ENCODE measurements at places on chromosomes 12 and 14. TPM values are rescaled to one million over a fixed set of nuclear protein-coding genes. Genes with fewer than 3 reads are reported as not detected.
A peak's percentile ranks its signal among the peaks of the same experiment; 100 is the strongest.

- H3K4me3 ChIP-seq = no peak overlapping the region
- peak overlapping the region; percentile 24 for H3K27ac ChIP-seq
- peaks cover 19% of the 10 kb centered on the region for H3K4me1 ChIP-seq
- no peak for DNase-seq
Measured at GRCh38 chr14:20706657-20707355, 18.2 kb downstream of the ANG start.

DNA sequence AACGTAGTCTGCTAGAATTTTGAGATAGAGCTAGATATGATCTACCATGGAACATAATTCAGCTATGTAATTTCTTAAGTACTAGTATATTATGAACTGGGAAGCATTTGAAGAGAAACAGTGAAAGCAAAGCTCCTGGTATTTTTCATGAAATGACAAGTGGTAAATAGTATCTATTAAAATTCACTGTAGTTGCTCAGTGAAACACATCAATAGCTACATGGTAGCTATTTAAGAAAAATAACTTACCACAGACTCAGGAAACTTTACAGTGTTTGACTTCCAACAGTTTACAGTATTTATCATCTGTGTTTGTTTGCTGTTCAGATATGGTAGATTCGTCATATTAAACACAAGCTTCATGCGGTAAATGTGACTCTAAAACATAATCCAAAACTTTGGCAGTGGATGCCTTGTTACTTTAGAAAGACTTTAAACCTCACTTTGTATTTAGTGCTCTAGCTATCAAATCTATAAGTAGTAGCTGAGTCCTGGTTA is 25.2 kb downstream of the WNK1 start:
- no peaks in the 10 kb centered on the region for H3K27me3 ChIP-seq
- no peak overlapping the region for H3K4me3 ChIP-seq
- peaks cover 41% of the 10 kb centered on the region for H3K4me1 ChIP-seq
- no peaks in the 10 kb centered on the region for H3K36me3 ChIP-seq

The HIF1A gene
- 192 TPM for total RNA-seq

DNA sequence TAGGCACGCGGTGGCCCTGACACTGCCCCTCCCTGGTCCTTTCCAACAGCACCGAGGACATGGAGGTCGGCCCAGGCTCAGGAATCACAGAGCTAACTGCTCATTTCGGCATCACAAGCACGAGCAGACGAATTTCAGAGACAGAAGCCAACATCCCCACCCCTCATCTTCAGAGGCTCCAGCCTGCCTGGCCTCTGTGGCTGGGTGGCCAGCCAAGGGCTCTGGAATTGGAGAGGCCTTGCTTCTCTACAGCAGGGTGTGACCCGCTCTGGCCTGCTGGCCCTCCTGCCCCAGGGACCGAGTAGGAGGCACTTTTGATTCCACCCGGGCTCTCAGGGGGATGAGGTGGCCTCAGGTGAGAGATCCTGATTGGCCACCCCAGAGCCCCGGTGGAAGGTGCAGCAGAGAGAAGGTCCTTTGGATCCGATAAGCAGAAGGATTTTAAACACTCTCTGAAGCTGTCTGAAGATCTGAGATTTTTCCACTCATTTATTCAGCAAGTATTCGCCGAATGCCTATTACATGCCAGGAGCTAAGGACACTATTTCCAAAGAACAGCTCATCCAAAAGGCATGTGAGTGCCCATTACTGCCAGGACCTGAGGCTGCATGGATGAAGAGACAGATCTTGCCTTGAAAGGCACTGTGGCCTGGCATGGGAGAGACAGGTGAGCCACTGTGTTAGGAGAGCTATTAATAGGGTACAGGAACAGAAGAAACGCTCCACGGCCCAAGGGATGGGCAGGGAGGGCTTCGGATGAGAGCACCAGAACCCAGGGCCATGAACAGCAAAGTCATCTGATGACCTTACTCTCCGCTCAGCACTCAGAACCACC is 10.2 kb downstream of the BAG5 start:
- H3K27ac ChIP-seq = no peak overlapping the region
- no peaks in the 10 kb centered on the region for H3K27me3 ChIP-seq
- H3K36me3 ChIP-seq = no peaks in the 10 kb centered on the region
- peaks cover 79% of the 10 kb centered on the region for H3K4me1 ChIP-seq
- no peak overlapping the region for H3K4me3 ChIP-seq

GRCh38 chr12:62683776-62684569 is 217.3 kb downstream of the MON2 start:
- H3K4me3 ChIP-seq = no peak overlapping the region
- no peaks in the 10 kb centered on the region for H3K27me3 ChIP-seq
- H3K4me1 ChIP-seq = peaks cover 6% of the 10 kb centered on the region
- H3K27ac ChIP-seq = no peak overlapping the region
- peak; percentile 86 for DNase-seq

GRCh38 chr12:66269757-66270383 is 32.4 kb upstream of the HELB start:
- DNase-seq = peak; percentile 55
- H3K27me3 ChIP-seq = no peaks in the 10 kb centered on the region
- H3K4me3 ChIP-seq = no peak overlapping the region
- H3K36me3 ChIP-seq = no peaks in the 10 kb centered on the region

DNA sequence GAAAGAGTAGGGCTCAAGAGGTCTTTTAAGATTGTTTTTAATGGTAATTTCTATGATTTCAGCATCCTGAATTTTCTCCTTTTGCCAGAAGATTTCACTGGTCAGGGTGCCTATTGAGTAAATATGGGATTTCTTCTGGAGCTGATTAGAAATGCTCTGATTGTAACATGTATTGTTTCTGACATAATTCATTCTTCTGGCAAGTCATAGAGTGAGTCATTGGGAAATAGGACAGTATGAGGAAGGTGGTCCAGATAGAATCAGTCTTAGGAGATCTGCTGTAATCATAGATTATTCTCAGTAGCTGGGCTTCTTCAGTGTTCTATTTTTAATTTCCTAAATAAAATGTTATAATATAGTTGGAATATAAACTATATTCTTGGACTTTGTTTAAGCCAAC is 182.0 kb upstream of the NAV3 start:
- no peak for DNase-seq
- no peaks in the 10 kb centered on the region for H3K36me3 ChIP-seq
- no peak overlapping the region for H3K4me3 ChIP-seq
- H3K27me3 ChIP-seq = no peaks in the 10 kb centered on the region
- H3K4me1 ChIP-seq = no peaks in the 10 kb centered on the region
- no peak overlapping the region for H3K27ac ChIP-seq

- H3K4me1 ChIP-seq = no peaks in the 10 kb centered on the region
- no peak overlapping the region for H3K27ac ChIP-seq
- H3K36me3 ChIP-seq = no peaks in the 10 kb centered on the region
- no peak for DNase-seq
Measured at GRCh38 chr12:1552911-1553491, 41.4 kb downstream of the FBXL14 start.

The SCN8A gene
- 1.2 TPM for total RNA-seq

DNA sequence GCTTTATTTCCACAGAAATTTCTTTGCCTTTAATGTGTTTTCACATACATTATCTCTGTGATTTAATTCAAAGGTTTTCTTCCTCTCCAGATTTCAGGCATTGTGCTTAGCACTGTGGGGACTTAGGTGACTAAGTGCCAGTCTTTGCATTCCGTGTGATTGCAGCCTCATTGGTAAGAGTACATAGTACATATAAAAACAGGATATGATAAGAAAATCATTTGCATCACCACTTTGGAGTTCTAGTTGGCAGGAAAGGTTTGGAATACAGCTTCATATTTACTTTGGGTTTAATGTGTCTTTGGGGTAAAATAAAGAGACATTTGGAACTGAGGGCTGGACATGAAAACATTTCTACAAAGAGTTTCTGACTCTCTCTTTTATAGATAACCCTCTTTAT is 37.8 kb upstream of the C12orf75 start:
- no peaks in the 10 kb centered on the region for H3K36me3 ChIP-seq
- no peaks in the 10 kb centered on the region for H3K27me3 ChIP-seq
- no peak overlapping the region for H3K27ac ChIP-seq
- no peaks in the 10 kb centered on the region for H3K4me1 ChIP-seq
- peak; percentile 34 for DNase-seq

All from stomach (tissue), 19 donors.